H9 (cell line): ENCODE measurements at places on chromosomes 1 and 21. TPM values are rescaled to one million over a fixed set of nuclear protein-coding genes. Genes with fewer than 3 reads are reported as not detected.

ALX3 gene
- total RNA-seq, result not detected in 2 replicates

XCL1 gene
- total RNA-seq, result 0.22 and 0.26 TPM in 2 replicates

DNA sequence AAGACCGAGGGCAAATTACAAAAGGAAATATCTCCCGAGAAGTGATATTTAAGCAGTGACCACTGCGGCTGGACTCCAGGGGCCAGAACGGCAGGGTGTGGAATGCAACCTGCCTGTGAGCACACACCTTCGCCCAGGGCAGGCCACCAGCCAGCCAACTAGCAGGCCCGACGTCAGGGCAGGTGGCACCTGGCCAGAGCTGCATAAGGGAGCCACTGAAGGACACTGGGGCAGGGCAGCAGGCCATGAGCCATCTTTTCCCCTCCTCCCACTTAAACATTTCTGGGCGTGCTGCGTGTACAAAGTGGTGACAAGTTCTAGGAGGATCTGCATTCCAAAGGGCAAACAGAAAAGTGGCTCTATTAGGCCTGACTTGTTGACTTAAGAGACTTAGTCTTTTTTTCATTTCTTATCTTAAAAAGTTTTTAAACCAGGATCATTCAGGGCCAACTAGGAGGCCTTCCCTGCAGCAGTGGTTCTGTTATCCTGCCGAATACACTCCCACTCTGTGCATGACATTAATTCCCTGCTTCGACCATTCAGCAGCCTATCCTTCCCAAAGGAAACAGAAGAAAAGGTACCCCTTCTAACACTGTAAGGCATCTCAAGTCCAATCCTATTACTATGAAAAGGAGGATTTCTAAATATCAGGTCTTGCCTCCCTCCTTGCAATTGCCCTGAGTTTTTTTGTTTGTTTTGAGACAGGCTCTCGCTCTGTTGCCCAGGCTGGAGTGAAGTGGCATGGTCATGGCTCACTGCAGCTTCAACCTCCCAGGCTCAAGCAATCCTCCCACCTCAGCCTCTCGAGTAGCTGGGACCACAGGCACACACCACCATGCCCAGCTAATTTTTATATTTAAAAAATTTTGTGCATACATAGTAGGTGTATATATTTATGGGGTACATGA, 96.3 kb downstream of the BCAR3 start:
- no peak overlapping the region for H3K27ac ChIP-seq
- H3K36me3 ChIP-seq, result peaks cover 29% of the 10 kb centered on the region
- H3K27me3 ChIP-seq, result no peaks in the 10 kb centered on the region; the same call in 1 of the 2 replicates
- H3K4me1 ChIP-seq, result no peaks in the 10 kb centered on the region; the same call in 1 of the 2 replicates
- H3K4me3 ChIP-seq, result no peak overlapping the region

DNA sequence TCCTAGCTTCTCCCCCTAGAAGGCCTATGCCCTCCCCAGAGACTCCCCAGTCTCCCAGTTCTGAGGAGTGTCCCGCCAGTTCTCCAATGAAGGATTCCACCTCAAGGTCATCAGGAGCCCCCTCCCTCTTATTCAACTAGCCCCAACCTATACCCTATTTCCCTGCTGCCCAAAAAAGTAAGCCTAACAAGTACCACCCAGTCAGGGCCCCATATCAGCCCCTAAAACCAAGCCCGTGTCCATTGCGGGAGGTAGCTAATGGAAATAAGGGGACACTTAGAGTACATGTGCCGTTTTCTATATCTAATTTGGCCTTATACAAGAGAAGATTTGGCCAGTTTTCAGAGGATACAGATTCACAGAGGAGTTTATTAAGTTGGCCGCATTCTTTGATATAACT, 416.2 kb downstream of the MATN1 start:
- no peaks in the 10 kb centered on the region for H3K4me1 ChIP-seq
- DNase-seq, result no peak
- no peaks in the 10 kb centered on the region for H3K36me3 ChIP-seq
- H3K27me3 ChIP-seq, result no peaks in the 10 kb centered on the region

GRCh38 chr1:224292419-224292818, 37.6 kb downstream of the NVL start:
- 0 out of 2 replicates have a peak, but pooled peaks cover 4% of the 10 kb centered on the region for H3K4me1 ChIP-seq
- H3K4me3 ChIP-seq, result no peak overlapping the region
- H3K27me3 ChIP-seq, result no peaks in the 10 kb centered on the region
